ENCODE measurements at places on chromosomes 12 and 14. TPM values are rescaled to one million over a fixed set of nuclear protein-coding genes. Genes with fewer than 3 reads are reported as not detected.

DGLUCY gene
- total RNA-seq: 13.6 TPM

RDH5 gene
- total RNA-seq: 3.7 TPM

ASCL1 gene
- not detected for total RNA-seq

RFX4 gene
- total RNA-seq: not detected

DNA sequence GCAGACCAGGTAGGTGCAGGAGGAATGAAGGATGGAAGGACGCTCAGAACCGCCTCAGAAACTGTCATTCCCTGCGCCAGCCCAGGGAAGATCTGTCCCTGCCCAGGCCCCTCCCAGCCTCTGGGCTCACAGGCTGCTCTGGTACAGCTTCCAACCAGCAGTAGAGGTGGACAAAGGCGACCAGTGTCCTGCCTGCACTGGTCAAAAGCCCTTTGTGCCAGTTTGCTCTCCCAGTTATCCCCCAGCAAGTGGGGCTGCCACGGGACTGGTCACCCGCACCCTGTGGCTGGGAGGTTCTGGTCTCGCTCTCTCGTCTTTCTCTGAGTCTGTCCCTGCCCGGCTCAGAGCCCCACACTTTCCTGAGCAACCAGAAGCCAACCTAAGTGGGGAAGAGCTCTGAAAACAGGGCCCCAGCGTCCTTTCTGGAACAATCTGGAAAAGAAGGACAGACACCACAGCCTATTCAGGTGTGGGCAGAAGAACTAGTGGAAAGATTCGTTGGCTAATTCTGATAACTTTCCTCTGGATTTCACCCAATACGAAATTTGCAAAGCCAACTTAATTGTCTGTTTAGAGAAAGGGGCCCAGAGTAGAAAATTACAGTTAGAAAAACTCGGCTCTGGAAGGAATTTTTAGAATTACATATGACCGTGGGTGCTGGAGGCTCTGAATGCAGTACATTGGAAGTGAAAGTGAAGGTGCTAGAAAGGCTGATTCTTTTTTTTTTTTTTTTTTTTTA lies 21.7 kb downstream of the SNRNP35 start:
- DNase-seq: no peak

DNA sequence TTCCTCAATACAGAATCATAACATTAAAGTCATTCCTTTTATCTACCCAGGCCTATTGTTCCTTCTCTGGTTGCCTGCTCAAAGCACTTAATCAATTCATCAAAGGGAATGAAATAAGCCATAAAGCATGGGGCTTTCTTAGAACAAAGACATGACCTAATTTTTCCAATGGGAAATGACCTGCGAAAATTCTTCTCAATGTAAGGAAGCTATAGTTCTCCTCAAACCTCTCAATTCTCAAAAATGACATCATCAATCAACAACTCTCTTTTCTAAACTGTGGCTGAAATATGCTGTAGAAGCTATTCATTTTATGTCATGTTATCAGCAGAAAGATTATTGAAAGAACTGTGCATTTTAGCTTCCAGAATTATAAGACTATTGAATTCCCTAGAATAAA lies 116.0 kb upstream of the PTPRR start:
- DNase-seq: no peak

DNA sequence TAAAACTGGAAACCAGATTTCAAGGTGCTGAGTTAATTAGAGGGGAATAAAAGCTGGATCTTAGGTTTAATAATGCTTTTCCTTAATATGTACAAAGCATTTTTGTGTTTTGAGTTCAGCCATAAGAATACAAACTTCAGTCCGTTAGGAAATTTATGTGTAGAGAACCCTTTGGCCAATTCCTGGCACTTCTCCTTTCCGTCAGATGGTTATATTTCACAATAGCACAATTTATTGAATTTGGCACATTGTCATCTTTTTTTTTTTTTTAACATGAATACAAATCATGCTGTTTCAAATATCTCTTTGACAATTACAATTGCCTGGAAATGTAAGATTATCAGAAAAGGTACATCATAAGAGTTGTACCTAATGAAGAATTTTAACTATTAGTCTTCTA lies 56.2 kb upstream of the DDHD1 start:
- no peak for DNase-seq

DNA sequence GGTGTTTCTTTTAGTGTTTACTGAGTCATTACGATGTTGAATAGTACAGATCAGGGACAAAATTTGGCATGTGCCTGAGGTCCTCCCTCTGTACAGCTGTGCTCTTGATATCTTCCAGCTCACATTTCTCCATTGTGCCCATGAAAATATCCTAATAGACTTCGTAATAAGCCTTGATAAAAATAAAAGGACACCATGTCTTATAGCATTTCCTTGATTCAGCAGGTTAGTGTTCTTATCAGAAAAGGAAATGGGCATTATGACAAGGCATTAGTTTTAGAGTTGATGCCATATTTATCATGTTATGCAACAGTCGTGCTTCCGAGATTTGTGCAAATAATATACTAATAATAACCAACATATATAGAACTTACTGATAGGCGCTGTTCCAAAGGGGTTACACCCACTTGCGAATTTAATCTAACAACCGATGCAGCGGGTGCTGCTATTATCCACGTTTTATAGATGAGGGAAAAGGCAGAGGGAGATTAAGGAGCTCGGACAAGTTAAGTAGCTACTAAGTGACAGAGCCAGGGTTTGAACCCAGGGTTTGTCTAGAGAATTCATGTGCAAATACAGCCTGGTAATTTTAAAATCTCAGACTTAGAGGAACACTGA lies 15.1 kb upstream of the WNK1 start:
- no peak for DNase-seq

- no peak for DNase-seq
Measured at GRCh38 chr12:58966939-58967338, 46.6 kb upstream of the LRIG3 start.

GRCh38 chr12:115918763-115919162 lies 358.7 kb downstream of the MED13L start:
- DNase-seq: no peak

GRCh38 chr12:71584356-71584755 lies 79.3 kb downstream of the ZFC3H1 start:
- DNase-seq: no peak

- no peak for DNase-seq
Measured at GRCh38 chr14:41785696-41786095, 179.0 kb downstream of the LRFN5 start.

DNA sequence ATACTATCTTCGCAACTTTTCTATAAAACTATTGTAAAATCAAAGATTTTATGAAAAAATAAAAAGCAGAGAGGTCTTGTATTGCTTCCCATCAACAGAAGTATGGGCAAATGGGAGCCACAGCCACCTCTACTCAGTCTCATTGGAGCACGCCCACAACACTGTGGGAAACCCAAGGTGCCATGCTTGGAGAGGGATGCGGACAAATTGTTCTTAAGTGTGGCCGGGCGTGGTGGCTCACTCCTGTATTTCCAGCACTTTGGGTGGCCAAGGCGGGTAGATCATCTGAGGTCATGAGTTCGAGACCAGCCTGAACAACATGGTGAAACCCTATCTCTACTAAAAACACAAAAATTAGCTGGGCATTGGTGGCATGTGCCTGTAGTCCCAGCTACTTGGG lies 498.2 kb upstream of the SOX5 start:
- no peak for DNase-seq

Measured in chondrocyte (in vitro differentiated cells).